Keratinocyte (primary cell): ENCODE measurements at places on chromosomes 4 and X. TPM values are rescaled to one million over a fixed set of nuclear protein-coding genes. Genes with fewer than 3 reads are reported as not detected.
A peak's percentile ranks its signal among the peaks of the same experiment; 100 is the strongest.

DNA sequence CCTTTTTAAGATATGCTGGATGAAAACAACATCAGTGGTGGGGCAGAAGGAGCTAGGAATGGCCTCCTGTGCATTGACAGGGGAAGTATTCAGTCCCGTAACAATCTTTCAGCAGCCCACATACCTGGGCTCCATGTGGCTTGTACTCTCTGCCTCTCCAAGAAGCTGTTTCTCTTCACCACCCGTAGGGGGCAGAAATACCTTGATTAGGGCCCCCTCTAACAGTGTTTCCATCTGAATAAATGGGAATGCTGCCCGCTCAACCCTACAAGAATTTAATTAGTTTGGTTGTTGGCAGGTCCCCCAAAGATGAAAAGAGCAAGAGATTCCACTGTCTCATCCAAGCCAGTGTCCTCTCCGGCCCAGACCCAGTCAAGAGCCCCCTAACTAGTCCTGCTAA is 155.2 kb downstream of the SMIM20 start:
- H3K27ac ChIP-seq: no peak overlapping the region
- H3K36me3 ChIP-seq: no peaks in the 10 kb centered on the region
- peaks cover 14% of the 10 kb centered on the region for H3K27me3 ChIP-seq
- DNase-seq: no peak
- no peaks in the 10 kb centered on the region for H3K4me1 ChIP-seq
- H3K4me3 ChIP-seq: no peak overlapping the region

- H3K36me3 ChIP-seq: no peaks in the 10 kb centered on the region
- DNase-seq: peak; percentile 73
- H3K27ac ChIP-seq: peak overlapping the region; percentile 73
- H3K4me3 ChIP-seq: no peak overlapping the region
- no peaks in the 10 kb centered on the region for H3K27me3 ChIP-seq
- peaks cover 30% of the 10 kb centered on the region for H3K4me1 ChIP-seq
Observed at GRCh38 chr4:99710681-99711345, 53.2 kb upstream of the C4orf54 start.

- no peak overlapping the region for H3K27ac ChIP-seq
- H3K4me3 ChIP-seq: no peak overlapping the region
- DNase-seq: no peak
- H3K4me1 ChIP-seq: no peaks in the 10 kb centered on the region
Observed at GRCh38 chr4:2085496-2085901, 26.4 kb downstream of the NAT8L start.

GRCh38 chr4:16297003-16297402 is 70.7 kb upstream of the TAPT1 start:
- no peak overlapping the region for H3K4me3 ChIP-seq
- DNase-seq: no peak
- H3K36me3 ChIP-seq: no peaks in the 10 kb centered on the region
- no peaks in the 10 kb centered on the region for H3K27me3 ChIP-seq

Gene MAGEC2
- not detected in 3 replicates for polyA plus RNA-seq
